ENCODE measurements at places on chromosomes 1 and 21. TPM values are rescaled to one million over a fixed set of nuclear protein-coding genes. Genes with fewer than 3 reads are reported as not detected.

The OLFML2B gene
- total RNA-seq, result 0.55 TPM

The LCE2C gene
- not detected for total RNA-seq

The DISP1 gene
- 3.1 TPM for total RNA-seq

The TGFB2 gene
- 2.8 TPM for total RNA-seq

The UBE2U gene
- 0.60 TPM for total RNA-seq

The TCHHL1 gene
- not detected for total RNA-seq

The VAV3 gene
- 13.6 TPM for total RNA-seq

The HOOK1 gene
- total RNA-seq, result 23.2 TPM

The SPOCD1 gene
- total RNA-seq, result not detected

The GJA8 gene
- not detected for total RNA-seq

The PLPP3 gene
- total RNA-seq, result 22.6 TPM
